ENCODE measurements at places on chromosomes 2 and 18.

- DNase-seq = no peak
These were observed 243.1 kb upstream of the PXDN start for GRCh38 chr2:1987379-1987778.

DNA sequence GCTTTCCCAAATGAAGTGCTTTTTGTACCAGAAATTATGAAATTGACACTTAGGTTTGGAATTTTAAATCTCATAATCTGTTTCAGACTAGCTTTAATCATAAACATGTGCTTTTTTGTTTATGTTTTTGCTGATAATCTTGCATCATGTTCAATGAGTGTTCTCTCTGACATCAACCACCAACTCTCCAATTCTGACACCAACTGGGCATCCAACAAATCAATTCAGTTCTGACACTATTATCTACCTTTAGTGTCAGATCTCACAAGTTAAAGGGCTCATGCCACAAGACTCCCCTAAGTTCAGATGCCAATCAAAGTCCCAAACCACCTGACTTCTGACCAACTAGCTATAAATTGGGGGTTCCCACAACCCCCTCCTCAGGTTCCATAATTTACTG, 19.6 kb downstream of the PELI1 start:
- no peak for DNase-seq

DNA sequence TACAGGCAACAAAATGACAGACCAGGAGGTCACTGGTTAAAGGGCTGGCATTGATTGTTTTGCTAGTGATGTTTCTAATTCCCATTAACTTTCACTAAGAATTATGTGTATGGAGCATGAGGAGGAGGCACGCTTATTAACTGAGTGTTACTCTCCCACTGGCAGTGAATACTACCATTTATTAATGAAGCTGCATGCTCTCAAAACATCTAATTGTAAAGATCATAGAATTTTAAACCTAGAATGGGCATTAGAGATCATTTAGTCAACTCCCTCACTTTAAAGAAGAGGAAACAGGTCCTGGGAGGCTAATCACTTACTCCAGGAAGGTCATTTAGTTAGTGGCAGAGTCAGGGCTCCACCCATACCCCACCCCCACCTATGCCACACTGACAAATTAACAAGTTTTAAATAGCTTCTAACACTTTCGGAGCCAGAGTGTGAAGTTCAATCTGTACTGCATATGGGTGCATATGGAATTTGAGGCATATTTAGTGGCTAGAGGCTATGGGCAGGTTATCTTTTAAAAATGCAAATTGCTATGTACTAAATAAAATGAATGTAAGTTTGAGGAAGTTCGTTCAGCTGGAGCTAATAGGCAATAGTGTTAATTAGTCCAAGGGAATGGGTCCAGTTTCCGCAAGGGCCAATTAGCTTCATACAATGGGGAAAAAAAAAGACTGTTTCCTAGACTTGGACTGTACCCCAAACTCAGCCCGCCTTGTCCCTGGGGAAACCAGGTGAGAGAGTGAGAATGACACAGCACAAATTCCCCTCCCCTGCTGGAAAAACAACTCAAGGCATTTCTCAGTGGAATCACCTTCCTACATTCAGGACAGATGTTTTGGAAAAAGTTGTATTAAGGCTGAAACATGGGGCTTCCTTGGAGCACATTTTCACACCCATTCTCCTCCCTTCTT, 178.8 kb downstream of the ICOS start:
- DNase-seq = no peak

DNA sequence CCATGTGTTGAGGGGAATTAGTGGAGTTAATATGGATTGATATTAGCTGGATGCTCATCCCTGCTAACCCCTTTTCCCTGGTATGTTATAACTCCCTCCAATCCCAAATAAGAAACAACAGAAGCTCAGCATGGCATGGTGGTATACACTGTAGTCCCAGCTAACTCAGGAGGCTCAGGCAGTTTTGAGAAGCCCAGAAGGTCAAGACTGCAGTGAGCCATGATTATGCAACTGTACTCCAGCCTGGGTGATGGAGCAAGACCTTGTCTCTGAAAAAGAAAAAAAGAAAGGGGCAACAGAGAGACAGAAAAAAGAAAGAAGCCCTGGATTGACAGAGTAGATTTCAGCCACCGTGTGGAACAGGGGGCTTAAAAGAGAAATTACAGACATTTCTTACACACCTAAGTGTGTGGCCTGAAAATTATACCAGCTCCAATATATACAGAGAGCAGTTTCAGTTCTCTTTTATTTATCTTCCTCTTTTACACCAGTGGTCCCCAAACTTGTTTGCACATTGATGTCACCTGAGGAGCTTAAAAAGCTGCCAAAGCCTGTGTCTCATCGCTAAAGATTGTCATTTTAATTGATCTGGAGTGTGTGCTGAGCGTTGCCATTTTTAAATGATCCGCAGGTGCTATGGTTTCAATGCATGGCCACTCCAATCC, 203.6 kb downstream of the UBE2E3 start:
- no peak for DNase-seq

- no peak for DNase-seq
These were observed 2.9 kb downstream of the ANKRD12 start for GRCh38 chr18:9139400-9140039.

GRCh38 chr2:176743671-176744070, 468.9 kb upstream of the HNRNPA3 start:
- DNase-seq = no peak

DNA sequence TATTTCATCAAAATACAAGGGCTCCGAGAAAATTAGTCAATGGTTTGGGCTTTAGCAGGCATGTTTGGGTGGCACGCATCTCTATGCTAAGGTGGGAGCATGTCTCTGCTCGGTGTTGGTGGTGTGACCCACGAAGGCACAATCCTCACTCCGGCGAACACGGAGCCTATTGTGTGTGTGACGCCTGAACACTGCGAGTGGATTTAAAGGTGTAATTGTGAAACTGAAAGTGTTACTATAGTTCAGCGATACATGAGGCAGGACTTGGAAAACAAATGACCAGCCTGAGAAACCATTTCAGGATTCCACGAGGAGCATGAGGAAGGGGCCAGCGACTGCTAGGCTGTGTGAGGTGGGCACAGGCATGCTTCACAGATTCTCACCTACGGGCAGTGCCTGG, 41.7 kb upstream of the LDLRAD4 start:
- DNase-seq = no peak

DNA sequence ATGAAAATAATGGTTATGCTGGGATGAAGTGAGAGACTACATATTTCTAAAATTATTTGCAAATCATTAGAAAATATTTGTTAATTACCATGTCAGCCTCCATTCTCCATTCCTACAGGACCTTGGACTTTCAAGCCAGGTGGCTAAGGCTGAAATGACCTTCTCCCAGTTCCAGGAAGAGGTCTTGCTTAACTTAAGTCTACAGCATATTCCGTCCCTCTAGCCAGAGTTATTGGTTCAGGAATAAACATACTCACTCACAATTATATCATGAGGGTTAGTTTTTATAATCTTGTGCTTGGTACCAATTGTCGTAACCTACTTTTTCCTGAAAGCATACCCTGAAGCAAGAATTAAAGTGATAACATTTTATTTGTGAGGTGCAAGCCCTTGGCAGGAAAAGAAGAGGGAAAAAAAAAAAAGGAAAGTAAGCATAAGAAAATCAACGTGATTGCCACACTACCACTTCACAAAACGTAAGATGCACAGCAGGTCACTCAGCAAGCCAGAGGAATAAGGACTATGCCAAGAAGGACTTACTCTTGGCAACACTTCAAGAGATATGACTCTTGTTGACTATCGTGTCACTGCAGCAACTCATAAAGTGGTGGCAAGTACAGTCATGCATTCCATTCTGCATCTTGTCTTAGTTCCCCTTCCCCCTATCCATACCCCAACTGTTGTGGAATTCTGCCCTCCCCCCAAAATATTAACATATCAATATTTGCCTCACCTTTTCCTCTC, 479.1 kb downstream of the MBD2 start:
- DNase-seq = no peak

DNA sequence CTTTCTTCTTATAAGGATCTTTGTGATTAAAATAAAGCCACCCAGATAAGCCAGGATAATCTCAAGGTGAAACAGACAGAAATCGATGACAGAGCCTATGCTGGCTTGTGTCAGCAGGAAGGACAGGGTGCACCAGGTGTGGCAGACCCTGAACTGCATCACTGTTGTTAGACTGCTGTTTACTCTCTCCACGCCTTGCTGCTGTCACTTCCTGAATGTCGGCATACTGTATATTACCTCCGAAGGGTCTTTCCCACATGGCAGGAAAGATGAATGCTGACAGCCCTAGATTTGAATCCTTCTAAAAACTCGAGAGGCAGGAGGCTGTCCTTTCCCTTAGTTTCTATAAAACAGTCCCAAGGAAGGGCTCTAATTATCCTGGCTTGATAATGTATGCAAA, 18.9 kb upstream of the TMEM163 start:
- DNase-seq = no peak

- no peak for DNase-seq
These were observed 23.8 kb downstream of the STAT1 start for GRCh38 chr2:190990132-190990531.

- no peak for DNase-seq
These were observed 113.3 kb upstream of the ALKAL2 start for GRCh38 chr2:401019-401679.
